ENCODE measurements at places on chromosomes 16 and 17.
A peak's percentile ranks its signal among the peaks of the same experiment; 100 is the strongest.

GRCh38 chr16:28285649-28286048, 6.7 kb upstream of the SBK1 start:
- DNase-seq = no peak

- DNase-seq = no peak
Observed at GRCh38 chr17:55186937-55187770, 77.6 kb upstream of the HLF start.

DNA sequence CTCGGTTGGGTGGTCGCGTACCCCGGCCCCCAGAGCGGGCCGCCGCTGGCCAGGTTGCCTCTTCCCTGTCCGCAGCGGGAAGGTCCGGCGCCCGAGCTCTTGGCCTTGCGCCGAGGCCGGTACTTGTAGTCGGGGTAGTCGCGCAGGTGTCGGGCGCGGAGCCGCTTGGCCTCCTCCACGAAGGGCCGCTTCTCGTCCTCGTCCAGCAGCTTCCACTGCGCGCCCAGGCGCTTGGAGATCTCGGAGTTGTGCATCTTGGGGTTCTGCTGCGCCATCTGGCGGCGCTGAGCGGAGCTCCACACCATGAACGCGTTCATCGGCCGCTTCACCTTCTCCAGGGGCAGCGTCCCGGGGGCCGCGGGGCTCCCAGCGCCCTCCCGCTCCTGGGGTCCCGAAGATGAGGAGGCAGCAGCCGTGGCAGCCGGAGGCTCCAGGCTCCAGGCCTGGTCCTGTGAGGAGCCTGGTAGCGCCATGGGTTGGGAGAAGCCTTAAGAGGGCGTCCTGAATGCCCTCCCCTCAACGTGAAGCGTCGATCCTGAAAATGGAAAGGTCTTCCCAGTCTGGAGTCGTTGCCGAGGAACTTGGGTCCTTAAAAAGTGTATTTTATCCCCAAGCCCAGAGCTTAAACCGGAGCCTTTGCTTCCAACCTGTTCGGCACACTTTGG, 558 bp downstream of the SOX15 start:
- DNase-seq = peak; percentile 43

DNA sequence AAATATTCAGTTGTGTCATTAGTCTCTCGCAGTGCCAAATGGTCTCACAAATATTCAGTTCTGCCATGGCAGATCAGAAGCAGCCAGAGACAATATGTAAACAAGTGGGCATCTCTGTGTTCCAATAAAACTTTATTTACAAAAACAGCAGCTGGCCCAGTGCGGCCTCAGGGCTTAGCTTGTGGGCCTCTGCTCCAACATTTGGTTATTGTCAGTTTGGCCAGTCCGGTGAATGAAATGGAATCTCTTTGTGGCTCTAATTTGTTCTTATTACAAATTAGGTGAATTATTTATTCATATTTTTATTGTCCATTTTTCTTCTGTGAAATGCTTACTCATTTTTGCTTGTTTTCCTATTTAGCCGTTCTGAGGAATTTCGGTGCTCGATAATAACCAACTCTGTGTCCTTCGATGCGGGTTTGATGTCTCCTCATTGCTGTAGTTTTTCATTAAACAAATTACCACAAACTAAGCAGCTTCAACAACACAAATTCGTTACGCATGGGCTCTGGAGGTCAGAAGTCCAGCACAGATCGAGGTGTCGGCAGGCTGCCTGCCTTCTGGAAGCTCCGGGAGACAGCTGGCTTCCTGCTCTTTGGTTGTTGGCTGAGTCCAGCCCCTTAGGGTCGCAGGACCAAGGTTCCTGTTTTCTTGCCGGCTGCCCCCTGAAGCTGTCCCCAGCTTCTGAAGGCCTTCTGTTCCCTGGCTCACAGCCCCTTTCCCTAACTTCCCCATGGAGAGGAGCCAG, 4.1 kb upstream of the SLC38A10 start:
- no peak for DNase-seq

DNA sequence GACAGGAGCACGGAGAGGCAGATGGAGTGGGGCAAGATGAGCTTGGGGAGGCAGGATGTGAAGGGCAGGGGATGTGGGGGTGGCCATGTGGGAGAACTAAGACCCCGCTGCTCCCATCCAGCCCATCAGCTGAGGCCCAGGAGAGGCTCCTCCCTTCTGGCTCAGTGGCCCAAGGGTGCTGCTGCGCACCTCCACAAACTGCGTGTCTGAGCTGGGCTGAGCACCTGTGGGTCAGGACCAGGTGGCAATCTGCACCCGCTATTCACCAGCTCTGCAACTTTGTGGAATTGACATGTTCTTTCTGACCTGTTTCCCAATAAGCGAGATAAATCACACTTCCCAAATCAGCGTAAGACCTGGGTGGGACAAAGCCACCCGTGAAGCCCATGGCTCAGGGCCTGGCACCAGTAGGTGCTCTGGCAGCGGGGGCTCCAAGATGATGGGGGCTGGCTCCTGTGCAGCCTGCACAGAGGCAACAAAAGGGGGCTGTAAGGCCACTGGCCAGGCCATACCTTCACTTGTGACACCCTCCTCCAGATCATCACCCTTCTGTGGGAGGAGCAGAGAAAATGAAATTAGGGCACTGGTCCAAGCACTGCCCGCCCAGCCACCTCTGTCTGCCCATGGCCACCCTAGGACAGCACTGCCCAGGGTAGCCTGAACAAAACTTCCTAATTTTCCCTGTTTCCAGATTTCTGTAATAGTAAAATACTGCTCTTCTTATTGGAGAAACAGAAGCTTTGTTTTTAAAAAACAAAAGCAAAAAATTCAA, 11.7 kb upstream of the SREBF1 start:
- no peak for DNase-seq

GRCh38 chr17:45376171-45377005, 56.3 kb downstream of the ARHGAP27 start:
- DNase-seq = no peak

DNA sequence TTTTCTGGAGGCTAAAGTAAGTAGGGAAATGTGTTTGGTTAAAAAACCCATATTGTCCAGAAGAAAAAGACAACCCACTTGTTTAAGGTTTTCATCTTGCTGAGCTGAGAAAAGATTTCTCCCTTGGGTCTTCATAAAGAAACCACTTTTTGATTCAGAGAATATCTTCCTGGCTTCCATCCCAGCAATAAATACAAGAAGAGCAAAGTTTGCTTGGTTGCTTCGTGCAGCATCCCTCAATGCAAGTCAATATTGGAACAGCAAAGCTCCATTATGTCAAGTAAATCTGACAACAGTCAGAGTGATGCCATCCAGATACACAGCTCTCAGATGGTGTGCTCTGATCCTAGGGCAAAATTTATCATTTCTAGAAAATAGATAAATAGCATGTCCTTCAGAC, 118.9 kb upstream of the PIRT start:
- no peak for DNase-seq

DNA sequence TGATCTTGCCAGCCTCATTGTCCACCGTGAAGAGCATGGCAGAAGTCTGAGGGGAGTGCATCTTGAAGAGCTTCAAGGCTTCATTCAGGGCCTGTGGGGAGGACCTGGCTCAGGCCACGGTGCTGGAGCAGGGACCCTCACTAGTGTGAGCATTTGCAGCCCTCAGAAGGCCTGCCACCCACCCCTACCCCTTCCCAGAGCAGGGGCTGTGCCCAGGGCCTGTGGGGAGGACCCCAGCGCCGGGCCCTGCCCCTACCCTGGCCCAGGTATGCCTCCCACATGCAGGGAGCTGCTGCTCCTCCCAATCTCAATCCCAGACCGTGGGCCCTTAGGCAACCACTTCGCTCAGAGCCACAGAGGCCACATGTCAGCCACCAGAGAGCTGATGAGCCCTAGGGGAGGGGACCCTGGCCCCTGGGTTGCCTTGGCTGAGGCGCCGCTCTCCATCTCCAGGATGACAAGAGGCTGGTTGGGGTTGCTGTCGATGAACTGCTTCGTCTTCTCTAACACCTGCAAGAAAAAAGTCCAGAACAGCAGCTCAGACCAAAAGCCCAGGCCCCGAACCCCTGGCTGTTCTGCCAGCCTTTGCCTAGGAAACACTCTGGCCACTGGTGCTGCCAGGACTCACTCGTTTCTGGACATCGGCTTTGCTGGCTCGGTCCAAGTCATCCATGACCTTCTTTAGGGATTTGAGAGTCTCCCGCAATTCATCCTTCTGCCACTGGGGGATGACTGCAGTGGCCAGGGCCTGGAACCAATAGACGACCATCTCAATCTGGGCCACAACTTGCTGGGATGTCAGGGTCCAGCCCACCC, 1.8 kb upstream of the EXOSC6 start:
- DNase-seq = no peak

- DNase-seq = no peak
Observed at GRCh38 chr17:1807890-1808289, 21.8 kb downstream of the SMYD4 start.

DNA sequence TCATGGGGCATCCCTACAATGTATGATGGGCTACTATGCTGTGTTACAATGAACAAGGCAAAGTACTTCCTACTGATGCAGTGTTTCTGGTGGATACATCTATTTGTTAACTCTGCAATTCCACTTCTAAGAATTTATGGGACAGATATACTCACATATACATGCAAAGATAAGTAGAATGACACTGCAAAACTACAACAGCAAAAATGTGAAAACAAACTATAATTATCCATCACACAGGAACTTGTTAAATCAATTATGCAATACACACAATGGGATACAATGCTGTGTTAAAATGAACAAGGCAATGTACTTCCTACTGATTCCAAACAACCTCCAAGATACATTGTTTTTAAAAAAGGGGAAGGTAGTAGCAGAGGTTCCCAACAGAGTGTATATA, 3.2 kb downstream of the DDX52 start:
- no peak for DNase-seq

DNA sequence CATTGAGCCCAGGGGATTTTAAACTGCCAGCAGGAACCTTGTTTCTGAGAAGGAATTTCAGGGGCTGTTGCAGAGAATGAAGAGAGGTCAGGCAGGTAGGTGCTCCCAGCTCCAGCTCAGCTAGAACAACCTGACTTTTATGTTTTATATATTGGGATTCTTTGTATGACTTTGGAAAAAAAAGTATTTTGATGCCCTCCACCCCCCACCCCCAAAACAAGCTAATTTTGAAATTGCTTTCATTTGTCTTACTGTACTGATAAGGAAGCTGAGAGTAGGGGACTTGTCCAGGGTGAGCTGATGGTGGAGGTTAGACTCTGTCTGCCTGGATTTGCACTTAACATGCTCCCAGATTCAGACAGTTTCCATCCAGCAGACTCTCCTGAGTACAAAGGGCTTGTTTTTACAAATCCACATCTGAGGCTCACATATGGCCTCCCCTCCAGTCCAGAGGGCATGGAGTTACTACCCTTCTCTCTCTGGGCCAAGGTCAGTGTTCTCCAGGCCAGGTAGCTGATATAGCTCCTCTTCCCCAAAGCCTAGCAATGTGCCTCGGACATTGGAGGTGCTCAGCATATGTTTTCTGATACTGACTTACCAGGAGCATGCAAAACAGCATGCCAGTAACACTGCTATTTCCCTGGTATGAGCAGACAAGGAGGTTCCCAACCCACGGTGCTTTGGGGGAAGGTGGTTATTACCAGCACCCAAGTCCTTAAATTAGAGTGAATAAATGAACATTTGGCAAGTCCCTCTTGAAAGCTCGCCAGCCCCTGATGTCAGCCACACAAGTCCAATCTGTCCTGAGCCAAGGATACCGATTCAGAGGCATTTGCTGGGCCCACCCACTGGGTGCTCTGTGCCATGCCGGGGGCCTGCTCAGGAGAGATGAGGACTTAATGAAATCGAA, 11.3 kb downstream of the STX1B start:
- no peak for DNase-seq

- DNase-seq = no peak
Observed at GRCh38 chr16:80846680-80847079, 42.3 kb upstream of the CDYL2 start.

DNA sequence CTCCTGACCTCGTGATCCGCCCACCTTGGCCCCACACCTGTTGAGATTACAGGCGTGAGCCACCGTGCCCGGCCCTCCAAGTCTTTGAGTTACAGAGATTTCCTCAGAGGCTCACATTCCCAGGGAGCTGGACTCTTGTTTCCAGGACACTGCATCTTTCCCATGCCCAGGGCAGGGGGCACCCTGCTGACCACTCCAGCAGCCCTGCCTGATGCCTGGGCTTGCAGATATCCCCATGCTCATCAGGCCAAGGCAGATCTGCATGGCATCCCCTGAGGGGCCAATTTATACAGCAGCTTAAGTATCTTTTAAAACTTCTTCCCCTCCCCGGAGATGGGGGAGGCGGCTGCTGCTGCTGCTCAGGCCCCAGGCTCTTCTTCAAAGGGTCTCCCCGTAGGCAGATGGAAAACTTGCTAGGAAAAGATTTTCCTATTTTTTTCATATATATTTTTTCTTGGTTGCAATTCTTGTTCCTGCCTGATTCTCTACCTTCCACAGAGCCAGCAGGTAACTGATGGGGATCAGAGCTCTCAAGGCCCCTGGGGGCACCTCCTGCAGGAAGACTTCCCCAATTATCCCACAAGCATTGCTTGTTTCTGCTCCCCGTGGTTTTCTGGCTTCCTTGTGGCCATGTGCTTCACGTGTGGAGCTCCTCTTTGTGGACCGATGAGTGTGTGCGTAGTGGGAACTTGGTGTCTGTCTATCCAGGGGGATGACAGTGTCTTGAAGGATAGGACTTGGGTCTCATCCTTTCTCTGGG, 102.2 kb upstream of the SDK2 start:
- DNase-seq = no peak

DNA sequence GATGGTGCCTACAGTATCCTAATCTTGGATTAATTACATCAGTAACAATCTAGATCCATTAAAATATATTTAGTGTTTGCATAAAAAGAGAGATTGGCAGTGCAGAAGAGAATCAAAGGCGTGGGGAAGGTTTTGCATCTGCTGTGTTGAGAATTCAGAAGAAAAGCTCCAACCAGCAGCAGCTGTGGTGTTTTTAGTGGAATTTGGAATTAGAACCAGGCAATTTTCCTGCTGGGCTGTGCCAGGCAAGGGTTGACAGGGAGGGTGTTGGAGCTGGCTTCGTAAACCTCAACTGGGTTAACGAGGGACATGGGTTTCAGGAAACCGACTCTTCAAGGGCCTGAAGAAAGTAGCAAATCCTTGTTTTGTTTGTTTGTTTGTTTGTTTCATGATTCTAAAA, 107.8 kb upstream of the WSCD1 start:
- no peak for DNase-seq

DNA sequence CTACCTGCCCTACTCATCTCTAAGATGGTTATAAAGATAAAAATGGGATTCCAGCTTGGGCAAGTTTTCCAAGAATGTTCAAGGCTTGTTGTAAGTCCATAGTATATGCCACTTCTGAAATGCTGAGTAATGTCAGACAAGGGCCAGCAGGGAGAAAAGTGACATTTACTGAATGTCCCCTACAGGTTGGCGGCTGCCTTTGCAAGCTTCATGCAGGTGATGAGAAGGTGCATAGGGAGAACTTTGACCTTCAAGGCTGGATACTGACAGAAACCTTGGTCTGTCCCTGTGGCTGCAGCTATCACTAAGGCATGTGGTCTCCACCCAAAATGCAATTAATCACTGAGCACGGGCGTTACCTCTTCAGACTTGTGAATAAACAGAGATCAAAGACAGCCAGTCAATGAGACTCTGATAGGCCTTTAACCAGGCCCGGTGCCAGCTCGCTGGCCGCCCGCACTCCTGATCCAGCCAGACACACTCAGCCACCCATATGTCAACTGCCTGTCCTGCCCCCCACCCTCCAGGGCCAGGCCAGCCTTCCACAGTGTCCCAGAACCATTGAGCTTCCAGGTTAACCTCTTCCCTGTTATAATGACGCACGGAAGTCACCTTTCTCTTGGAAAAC, 26.8 kb upstream of the AXIN2 start:
- DNase-seq = no peak
